Lung (tissue), 17 donors: ENCODE measurements at places on chromosomes 11 and 22. TPM values are rescaled to one million over a fixed set of nuclear protein-coding genes. Genes with fewer than 3 reads are reported as not detected.

DNA sequence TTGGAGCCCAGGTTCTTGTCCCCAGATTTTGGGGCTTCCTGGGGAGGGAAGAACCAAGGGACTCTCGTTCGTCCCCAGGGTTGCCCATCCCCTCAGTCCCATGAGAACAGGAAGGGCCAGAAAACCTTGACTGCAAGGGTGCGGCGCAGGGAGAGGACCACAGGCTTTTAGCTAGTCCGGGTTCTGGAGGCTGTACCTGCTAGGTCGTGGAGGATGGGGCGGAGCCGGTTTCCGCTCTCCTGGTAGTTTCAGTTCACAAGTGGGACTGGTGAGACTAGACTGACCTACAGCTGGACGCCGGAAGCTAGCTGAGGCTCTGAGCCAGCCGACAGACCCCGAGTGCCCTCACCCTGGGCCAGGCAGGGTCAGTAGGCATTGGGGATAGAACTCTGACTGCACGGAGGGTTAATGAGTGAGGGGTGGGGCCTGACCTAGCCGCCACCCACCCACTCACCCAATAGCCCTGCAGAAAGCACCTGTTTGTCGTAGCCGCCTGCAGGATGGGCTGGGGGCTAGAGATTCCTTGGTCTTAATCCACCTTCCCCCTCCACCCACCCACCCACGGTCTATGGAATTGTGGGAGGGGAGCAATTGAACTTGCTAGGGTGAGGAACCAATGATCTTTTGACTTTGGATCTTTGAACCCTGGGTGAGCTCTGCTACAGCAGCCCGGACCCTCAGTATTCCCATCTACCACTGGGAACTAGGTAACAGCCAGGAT, 1.5 kb downstream of the MAFF start:
- DNase-seq: peak; percentile 51

- DNase-seq: no peak
These were observed 227.9 kb downstream of the BLID start for GRCh38 chr11:121887976-121888557.

- DNase-seq: no peak
These were observed 3.9 kb upstream of the BIRC3 start for GRCh38 chr11:102313238-102313940.

DNA sequence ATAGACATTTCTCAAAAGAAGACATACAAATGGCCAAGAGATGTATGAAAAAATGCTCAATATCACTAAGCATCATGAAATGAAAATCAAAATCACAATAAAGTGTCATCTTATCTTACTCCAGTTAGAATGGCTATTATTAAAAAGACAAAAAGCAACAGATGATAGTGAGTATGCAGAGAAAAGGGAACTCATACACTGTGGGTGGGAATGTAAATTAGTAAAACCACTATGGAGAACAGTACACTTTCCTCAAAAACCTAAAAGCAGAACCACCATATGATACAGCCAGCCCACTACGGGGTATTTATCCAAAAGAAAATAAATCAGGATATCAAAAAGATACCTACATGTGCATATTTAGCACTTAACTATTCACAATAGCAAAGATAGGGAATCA, 700.0 kb upstream of the ANO5 start:
- DNase-seq: no peak

- DNase-seq: no peak
These were observed 626 bp upstream of the LIMK2 start for GRCh38 chr22:31211482-31211861.

DNA sequence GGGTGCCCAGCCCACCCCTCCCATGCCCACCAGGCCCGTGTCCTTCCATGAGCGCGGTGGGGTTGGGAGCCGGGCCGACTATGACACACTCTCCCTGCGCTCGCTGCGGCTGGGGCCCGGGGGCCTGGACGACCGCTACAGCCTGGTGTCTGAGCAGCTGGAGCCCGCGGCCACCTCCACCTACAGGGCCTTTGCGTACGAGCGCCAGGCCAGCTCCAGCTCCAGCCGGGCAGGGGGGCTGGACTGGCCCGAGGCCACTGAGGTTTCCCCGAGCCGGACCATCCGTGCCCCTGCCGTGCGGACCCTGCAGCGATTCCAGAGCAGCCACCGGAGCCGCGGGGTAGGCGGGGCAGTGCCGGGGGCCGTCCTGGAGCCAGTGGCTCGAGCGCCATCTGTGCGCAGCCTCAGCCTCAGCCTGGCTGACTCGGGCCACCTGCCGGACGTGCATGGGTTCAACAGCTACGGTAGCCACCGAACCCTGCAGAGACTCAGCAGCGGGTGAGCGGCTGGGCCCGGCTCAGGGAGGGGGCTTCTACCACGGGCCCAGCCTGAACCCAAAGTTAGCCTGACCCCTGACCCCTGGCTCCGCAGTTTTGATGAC, 3.0 kb downstream of the PKP3 start:
- peak; percentile 60 for DNase-seq

DNA sequence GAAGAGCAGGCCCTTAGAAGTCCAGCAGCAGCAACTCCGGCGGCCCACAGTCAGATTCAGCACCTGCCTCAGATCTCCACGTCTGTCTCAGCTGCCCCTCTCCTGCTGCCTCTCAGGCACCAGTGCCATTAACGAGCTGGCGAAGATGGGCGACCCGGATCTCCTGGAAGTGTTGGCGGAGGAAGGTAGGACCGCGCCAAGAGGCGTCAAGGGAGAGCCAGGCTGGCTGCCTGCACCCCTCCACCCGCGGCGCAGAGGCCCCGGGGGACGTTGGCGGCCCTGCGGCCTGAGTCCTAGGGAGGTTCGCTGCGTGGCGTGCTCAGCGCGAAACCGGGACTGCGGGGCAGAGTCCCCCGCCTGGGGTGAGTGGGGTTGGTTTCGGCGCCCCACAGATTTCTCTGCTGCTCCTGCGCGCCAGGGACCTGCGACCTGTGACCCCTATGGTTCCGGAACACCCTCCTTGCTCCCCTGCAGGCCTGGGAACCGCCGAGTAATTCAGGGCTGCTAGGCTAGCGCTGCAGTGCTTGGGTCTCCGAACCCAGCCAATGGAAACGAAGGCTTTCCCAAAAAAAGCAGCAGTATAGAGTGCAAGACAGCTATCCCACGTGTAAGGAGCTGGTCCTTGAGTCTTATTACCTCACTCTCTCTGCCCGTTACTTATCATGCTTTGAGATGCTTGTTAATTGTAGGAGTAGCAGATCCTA, 615 bp downstream of the ANO5 start:
- peak; percentile 23 for DNase-seq

GRCh38 chr22:30781271-30781875, 86.7 kb downstream of the OSBP2 start:
- no peak for DNase-seq

DNA sequence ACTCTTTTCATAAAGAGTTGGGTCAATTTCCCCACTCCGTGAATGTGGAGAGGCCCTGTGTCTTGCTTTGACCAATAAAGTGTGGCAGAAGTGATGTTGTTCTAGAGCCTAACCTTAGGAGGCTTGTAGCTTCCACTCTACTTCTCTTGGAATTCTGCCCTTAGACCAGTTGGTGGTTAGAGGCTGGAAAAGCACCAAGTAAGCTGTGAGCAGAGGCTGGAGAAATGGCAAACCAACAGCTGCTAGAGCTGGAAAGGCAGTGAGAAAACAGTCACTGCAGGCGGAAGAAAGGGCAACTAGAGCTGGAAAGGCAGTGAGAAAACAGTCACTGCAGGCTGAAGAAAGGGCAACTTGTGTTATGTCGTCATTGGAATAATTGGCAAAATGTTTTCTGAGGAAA, 29.8 kb upstream of the MSANTD2 start:
- no peak for DNase-seq

DNA sequence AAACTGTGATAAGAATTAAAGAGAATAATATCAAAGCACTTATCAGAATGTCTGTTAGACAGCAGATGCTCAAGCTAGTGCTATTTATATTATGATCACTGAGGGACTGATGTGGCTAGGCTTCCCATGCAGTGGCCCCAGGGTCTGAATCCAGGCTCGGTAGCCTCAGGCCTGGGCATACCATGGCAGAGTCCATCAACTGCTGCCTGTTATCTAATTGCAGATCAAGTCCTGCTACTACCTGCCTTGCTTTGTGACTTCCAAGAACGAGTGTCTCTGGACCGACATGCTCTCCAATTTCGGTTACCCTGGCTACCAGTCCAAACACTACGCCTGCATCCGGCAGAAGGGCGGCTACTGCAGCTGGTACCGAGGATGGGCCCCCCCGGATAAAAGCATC, 57.5 kb downstream of the TIMP3 start:
- DNase-seq: no peak

GRCh38 chr11:78428266-78428636, 10.6 kb upstream of the GAB2 start:
- DNase-seq: no peak

GRCh38 chr11:67371189-67371910, 2.0 kb downstream of the CLCF1 start:
- peak; percentile 68 for DNase-seq

GRCh38 chr11:82671451-82671850, 62.2 kb downstream of the FAM181B start:
- no peak for DNase-seq

- DNase-seq: peak; percentile 77
These were observed 38.2 kb downstream of the OR10A6 start for GRCh38 chr11:7892840-7893254.

DNA sequence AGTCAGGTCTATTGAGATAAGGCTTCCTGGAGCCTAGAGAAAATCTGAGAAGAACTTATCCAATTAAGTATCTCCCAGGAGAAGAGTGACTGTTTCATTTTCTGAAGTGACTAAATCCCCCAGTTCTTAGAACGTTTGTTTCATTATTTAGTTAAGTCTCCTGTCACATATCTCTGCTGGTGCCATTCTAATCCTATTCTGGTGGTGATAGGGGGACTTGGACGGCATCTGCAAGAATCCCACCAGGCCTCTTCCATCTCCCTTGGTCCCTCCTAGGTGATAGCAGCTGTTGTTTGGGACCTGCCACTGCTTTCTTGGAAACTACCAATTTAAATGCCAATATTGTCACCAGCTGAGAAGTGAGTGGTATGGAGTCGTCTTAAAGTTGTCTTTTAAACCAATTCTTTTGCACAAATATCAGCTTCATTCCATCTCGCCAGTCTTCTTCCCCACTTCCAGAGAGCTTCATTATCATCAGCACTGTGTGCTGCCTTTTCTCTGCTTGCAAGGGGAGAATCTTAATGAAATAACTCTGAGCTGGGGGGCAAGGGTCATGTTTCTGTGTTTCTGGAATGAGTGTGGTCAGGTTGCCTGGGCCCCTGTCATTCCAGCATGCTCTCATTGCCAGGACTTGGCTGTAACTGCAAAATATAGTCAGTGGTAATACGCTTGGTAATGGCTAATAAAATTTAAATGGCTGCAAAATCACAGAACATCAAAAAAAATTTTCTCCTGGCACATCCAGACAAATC, 104.8 kb downstream of the LDLRAD3 start:
- DNase-seq: no peak

- DNase-seq: no peak
These were observed 1.9 kb upstream of the ESS2 start for GRCh38 chr22:19146215-19146968.

DNA sequence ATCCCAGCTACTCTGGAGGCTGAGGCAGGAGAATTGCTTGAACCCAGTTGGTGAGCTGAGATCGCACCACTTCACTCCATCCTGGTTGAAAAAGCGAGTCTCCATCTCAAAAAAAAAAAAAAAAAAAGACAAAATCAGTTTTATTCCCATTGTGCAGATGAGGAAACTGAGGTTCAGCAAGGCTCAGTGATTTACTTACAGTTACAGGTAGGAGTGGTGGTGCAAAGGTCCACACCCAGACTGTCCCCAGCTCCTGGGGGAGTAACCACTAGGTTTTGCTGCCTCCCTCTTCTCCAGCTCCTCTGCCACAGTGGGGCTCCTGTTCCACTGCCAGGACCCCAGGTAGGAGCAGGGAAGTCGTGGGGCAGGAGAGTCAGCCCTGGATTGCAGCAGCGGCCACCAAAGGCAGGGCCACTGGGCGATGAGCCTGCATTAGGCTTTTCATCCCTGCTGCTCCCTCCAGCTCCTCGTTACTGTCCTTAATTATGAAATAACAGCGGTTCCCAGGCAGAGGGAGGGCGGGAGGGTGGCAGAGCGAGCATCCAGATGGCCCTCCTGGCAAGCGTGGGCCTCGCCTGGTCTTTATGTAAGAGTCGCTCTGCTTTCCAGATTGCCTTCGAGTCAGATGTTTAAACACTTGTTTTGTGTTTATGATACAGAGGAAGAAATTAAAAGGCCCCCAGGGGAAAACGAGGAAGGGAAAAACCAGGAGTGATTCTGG, 15.5 kb upstream of the RASD2 start:
- peak; percentile 92 for DNase-seq

DNA sequence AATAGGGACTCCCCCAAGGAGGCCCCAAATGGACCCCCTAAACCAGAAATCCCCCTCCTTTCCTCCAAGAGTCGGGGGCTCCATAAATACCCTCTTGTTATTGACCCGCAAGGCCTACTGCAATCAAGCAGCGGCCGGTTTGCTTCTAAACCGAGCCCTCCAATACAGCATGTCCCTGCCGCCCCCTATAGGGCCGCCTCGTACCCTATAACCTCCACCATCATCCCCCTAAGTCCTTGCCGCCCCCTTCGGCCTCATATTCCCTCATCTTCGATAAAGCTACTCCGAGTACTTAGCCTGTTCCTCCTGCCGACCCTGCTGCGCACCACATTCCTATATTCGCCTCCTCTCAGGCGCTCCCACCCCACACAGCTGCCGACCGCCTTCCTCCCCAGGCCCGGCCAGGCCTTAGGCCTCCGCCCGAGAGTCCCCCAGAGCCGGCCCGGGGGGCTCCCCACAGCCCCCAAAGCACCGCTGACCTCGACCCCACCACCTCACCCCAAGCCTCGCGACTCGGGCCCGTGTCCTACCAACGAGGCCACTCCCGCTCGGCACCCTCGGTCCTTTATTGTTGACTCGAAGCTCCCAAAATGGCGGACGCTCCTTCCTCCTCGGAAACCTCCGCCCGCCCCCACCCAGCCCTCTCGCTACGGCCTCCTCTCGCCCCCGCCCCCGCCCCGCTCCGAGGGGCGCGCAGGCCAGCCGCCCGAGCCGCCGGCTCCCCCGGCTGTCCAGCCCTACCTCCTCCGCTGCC, 430 bp downstream of the DDX6 start:
- peak; percentile 88 for DNase-seq

The SULT4A1 gene
- 0.31 TPM for total RNA-seq

The MTMR2 gene
- total RNA-seq: 33.6 TPM

The UPK2 gene
- total RNA-seq: not detected

The CDCA5 gene
- 2.7 TPM for total RNA-seq

The PHF21B gene
- total RNA-seq: 0.43 TPM

The OR52E8 gene
- 0.18 TPM for total RNA-seq

The OR51B2 gene
- not detected for total RNA-seq
